Endothelial cell of umbilical vein (primary cell): ENCODE measurements at places on chromosomes 13 and 19. TPM values are rescaled to one million over a fixed set of nuclear protein-coding genes. Genes with fewer than 3 reads are reported as not detected.

NKPD1 gene
- not detected in 2 replicates for total RNA-seq

- peaks cover 8% of the 10 kb centered on the region for H3K4me1 ChIP-seq
- H3K36me3 ChIP-seq, result no peaks in the 10 kb centered on the region
- no peak overlapping the region for H3K4me3 ChIP-seq
- no peak for DNase-seq
- peaks cover 2% of the 10 kb centered on the region for H3K27me3 ChIP-seq
Observed at GRCh38 chr19:6616011-6616410, 25.1 kb upstream of the CD70 start.

- no peaks in the 10 kb centered on the region for H3K27me3 ChIP-seq
- no peaks in the 10 kb centered on the region for H3K36me3 ChIP-seq
- H3K27ac ChIP-seq, result no peak overlapping the region
- H3K4me3 ChIP-seq, result no peak overlapping the region
- no peaks in the 10 kb centered on the region for H3K4me1 ChIP-seq
Observed at GRCh38 chr13:93325303-93326233, 99.0 kb downstream of the GPC6 start.

DNA sequence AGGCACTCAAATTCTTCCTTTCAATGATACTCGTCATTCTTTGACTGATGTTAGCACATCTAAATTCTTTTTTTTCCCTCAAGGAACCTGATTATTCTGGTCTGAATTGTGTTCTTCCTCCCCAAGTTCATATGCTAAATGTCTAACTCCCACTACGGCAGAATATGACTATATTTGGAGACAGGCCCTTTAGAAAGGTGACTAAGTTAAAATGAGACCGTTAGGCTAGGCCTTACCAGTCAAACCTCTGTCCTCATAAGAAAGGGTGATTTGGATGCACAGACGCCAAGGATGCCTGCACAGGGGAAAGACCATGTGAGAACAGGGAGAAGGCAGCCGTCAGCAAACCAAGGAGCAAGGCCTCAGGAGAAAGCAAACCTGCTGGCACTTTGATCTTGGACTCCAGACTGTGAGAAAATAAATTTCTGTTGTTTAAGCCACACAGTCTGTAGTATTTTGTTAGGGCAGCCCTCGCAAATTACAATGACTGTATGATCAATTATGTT lies 13.1 kb upstream of the FOXO1 start:
- H3K27ac ChIP-seq, result no peak overlapping the region
- H3K4me3 ChIP-seq, result no peak overlapping the region
- no peaks in the 10 kb centered on the region for H3K27me3 ChIP-seq
- peaks cover 22% of the 10 kb centered on the region for H3K4me1 ChIP-seq

- H3K36me3 ChIP-seq, result no peaks in the 10 kb centered on the region
- DNase-seq, result no peak
- H3K4me1 ChIP-seq, result peaks cover 3% of the 10 kb centered on the region
- H3K27me3 ChIP-seq, result no peaks in the 10 kb centered on the region
- H3K27ac ChIP-seq, result no peak overlapping the region
Observed at GRCh38 chr13:32025730-32026129, 5.8 kb upstream of the FRY start.

GRCh38 chr19:40612831-40613689 lies 11.9 kb downstream of the LTBP4 start:
- no peaks in the 10 kb centered on the region for H3K27me3 ChIP-seq
- peak overlapping the region; percentile 46 for H3K4me3 ChIP-seq
- no peaks in the 10 kb centered on the region for H3K36me3 ChIP-seq
- peaks cover 24% of the 10 kb centered on the region for H3K4me1 ChIP-seq
- peak overlapping the region; percentile 48 for H3K27ac ChIP-seq

FFAR1 gene
- total RNA-seq, result not detected in 2 replicates

DNA sequence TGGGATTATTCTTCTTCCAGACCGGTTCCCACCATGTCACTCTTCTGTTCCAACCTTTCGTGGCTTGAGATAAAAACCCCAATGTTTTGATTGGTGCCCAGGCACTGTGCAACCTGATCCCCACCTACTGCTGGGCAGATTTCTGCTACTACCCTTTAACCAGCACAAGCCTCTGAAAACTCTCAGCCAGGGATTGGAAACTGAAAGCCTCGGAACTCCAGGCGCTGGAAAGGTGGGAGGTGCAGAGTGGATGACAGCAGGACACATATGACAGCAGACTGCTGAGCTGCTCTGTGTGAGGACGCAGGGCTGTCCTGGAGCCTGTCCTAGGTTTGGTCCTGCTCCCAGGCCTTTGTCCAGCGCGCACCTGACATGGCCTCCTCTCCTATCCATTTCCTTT lies 68.5 kb upstream of the GTF3A start:
- DNase-seq, result no peak
- no peak overlapping the region for H3K4me3 ChIP-seq
- no peaks in the 10 kb centered on the region for H3K36me3 ChIP-seq
- H3K27ac ChIP-seq, result no peak overlapping the region
- no peaks in the 10 kb centered on the region for H3K4me1 ChIP-seq
- H3K27me3 ChIP-seq, result peaks cover 5% of the 10 kb centered on the region

- no peak overlapping the region for H3K4me3 ChIP-seq
- no peaks in the 10 kb centered on the region for H3K36me3 ChIP-seq
- DNase-seq, result no peak
- H3K27ac ChIP-seq, result no peak overlapping the region
- H3K27me3 ChIP-seq, result no peaks in the 10 kb centered on the region
Observed at GRCh38 chr13:113124211-113124970, 1.8 kb downstream of the F10 start.

GRCh38 chr13:52652980-52653303 lies 306 bp downstream of the SUGT1 start:
- peak overlapping the region; percentile 84 for H3K27ac ChIP-seq
- peaks cover 22% of the 10 kb centered on the region for H3K4me1 ChIP-seq
- H3K27me3 ChIP-seq, result no peaks in the 10 kb centered on the region
- H3K4me3 ChIP-seq, result peak overlapping the region; percentile 100
- peaks cover 2% of the 10 kb centered on the region for H3K36me3 ChIP-seq

DNA sequence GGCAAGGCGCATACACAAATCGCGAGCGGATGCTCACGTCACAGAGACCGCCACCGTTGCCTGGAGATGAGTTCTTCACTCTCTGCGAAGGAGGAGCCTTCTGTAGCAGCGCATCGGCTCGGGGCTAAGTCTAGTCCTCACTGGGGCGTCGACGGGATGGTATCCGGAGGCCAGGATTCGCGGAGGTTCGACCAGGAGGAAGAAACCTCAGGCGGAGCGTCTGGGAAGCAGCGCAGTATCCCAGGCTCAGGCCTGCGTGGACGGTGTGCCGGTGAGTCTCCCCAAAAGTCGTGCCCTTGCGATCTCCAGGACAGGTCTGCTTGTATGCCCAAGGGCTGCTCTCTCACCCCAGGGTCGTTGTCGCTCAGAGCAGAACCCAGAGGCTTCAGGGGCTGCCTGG lies 40.4 kb downstream of the ZNF146 start:
- no peak overlapping the region for H3K27ac ChIP-seq
- H3K36me3 ChIP-seq, result no peaks in the 10 kb centered on the region
- H3K4me1 ChIP-seq, result no peaks in the 10 kb centered on the region
- no peak for DNase-seq

GRCh38 chr13:41971848-41972247 lies 10.9 kb upstream of the VWA8 start:
- H3K27me3 ChIP-seq, result no peaks in the 10 kb centered on the region
- no peaks in the 10 kb centered on the region for H3K36me3 ChIP-seq
- DNase-seq, result no peak
- H3K4me1 ChIP-seq, result no peaks in the 10 kb centered on the region

DNA sequence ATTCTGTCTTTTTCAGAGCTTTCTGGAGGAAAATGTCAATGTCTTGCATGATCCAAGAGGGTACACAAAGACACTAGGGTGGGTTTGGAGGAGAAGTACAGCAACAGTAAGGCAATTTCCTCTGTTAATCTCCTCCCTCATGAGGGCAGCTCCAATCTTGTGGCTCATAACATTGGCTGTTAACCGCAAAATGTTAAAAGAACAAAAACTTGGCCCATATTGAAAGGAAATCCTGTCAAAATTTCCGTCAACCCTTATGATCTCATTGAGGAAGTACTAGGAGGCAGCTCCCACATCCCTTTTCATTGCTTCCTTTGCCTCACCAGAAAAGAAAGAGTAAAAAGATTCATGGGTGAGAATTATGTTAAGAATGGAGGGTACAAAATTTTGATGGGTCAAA lies 11.6 kb downstream of the OXGR1 start:
- H3K27ac ChIP-seq, result peak overlapping the region; percentile 36
- DNase-seq, result peak; percentile 89
- peaks cover 21% of the 10 kb centered on the region for H3K4me1 ChIP-seq
- H3K4me3 ChIP-seq, result no peak overlapping the region

GRCh38 chr19:10602330-10603083 lies 15.4 kb upstream of the AP1M2 start:
- peak overlapping the region; percentile 91 for H3K4me3 ChIP-seq
- H3K27me3 ChIP-seq, result no peaks in the 10 kb centered on the region
- H3K27ac ChIP-seq, result peak overlapping the region; percentile 74
- peak; percentile 83 for DNase-seq
- H3K36me3 ChIP-seq, result no peaks in the 10 kb centered on the region

DACH1 gene
- 24.0 and 28.3 TPM in 2 replicates for total RNA-seq

DNA sequence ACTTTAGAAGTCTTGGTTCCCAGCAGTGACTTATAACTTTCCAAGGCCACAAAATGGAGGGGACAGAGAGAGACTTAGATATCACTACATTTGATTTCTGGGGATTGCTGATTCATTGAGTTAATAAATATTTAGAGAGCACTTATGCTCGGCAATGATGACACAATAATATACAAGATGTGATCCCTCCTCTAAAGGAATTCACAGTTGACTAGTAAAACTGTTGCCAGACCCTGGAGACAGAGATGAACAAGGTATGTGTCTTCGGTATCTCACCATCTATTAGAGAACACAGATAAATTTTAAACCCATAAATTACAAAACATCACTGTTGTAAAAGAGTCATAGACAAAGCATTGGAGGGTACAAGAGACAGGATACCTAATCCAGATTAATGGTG lies 437.5 kb downstream of the FOXO1 start:
- no peak for DNase-seq
- H3K4me3 ChIP-seq, result no peak overlapping the region
- H3K27me3 ChIP-seq, result no peaks in the 10 kb centered on the region
- H3K36me3 ChIP-seq, result no peaks in the 10 kb centered on the region

- no peaks in the 10 kb centered on the region for H3K36me3 ChIP-seq
- H3K4me1 ChIP-seq, result no peaks in the 10 kb centered on the region
- DNase-seq, result no peak
- H3K27me3 ChIP-seq, result peaks cover 6% of the 10 kb centered on the region
- no peak overlapping the region for H3K27ac ChIP-seq
Observed at GRCh38 chr19:33286899-33287298, 15.4 kb downstream of the CEBPA start.

GRCh38 chr13:52848455-52849195 lies at the start of gene PCDH8:
TSS of gene PCDH8 (minus strand) at chr13:52848640. CDS start at chr13:52848436, 204 bp downstream.
- H3K4me1 ChIP-seq, result peaks cover 5% of the 10 kb centered on the region
- H3K36me3 ChIP-seq, result no peaks in the 10 kb centered on the region
- H3K4me3 ChIP-seq, result no peak within 1 kb of the TSS

FBN3 gene
- total RNA-seq, result not detected in 2 replicates

DNA sequence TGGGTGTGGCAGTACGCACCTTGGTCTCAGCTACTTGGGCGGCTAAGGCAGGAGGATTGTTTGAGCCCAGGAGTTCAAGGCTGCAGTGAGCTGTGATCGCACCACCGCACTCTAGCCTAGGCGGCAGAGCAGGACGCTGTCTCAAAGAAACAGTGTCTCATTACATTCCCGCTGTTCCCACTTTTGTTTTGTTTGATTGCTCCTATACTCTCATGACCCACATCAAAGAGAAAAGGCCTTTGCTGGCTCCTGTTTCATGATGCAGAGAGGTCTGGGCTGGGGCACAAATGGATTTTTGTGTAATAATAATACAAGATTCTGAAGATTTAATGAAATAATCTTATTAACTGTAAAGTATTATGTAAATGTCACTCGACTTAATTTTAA lies 85.7 kb downstream of the LACC1 start:
- no peaks in the 10 kb centered on the region for H3K27me3 ChIP-seq
- H3K36me3 ChIP-seq, result no peaks in the 10 kb centered on the region
- no peak for DNase-seq
- H3K4me3 ChIP-seq, result no peak overlapping the region

GRCh38 chr13:63636316-63636993 lies 2220.8 kb upstream of the PCDH20 start:
- no peaks in the 10 kb centered on the region for H3K4me1 ChIP-seq
- peak overlapping the region; percentile 1 for H3K4me3 ChIP-seq
- H3K27me3 ChIP-seq, result no peaks in the 10 kb centered on the region
- H3K27ac ChIP-seq, result no peak overlapping the region
- H3K36me3 ChIP-seq, result no peaks in the 10 kb centered on the region
- peak; percentile 45 for DNase-seq

DNA sequence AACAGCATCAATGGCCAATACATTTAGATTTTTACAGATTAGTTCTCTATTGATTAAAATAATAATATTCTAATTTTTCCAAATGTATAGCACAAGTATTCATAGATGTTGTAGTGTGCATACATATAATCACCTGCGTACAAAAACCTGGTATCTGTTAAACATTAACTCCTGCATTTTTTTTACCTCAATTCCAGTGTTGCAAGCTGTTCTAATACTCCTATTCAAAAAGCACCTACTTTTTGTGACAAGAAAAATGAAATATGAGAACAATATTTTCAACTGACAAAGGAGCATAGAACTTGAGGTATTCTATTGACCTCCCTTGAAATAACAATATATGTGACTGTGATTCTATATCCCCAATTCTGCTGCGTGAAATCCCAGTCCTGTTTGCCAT lies 422.9 kb upstream of the PCDH20 start:
- no peak overlapping the region for H3K4me3 ChIP-seq
- no peak for DNase-seq
- no peaks in the 10 kb centered on the region for H3K27me3 ChIP-seq
- no peaks in the 10 kb centered on the region for H3K4me1 ChIP-seq
- H3K27ac ChIP-seq, result no peak overlapping the region
- H3K36me3 ChIP-seq, result no peaks in the 10 kb centered on the region

DNA sequence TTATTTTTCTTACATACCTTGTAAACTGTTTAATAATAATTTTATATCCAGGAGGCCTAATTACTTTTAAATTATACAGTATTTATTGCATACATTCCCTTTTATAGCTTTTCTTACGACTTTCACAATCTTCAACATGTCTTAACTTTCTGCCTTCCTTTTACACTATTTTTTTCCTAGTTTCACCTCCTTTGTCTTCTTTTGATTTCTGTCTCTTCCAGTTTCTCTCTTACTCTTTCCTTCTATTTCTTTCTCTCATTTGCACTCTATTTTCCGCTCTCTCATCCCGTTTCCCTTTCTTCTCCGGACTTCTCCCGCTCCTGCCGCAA lies 11.5 kb downstream of the ZNF552 start:
- H3K27ac ChIP-seq, result peak overlapping the region; percentile 69
- no peak for DNase-seq
- H3K36me3 ChIP-seq, result peaks cover 5% of the 10 kb centered on the region
- H3K27me3 ChIP-seq, result no peaks in the 10 kb centered on the region
- H3K4me1 ChIP-seq, result peaks cover 26% of the 10 kb centered on the region
- peak overlapping the region; percentile 78 for H3K4me3 ChIP-seq
